H9 (cell line): ENCODE measurements at places on chromosomes 13 and 19. TPM values are rescaled to one million over a fixed set of nuclear protein-coding genes. Genes with fewer than 3 reads are reported as not detected.

DNA sequence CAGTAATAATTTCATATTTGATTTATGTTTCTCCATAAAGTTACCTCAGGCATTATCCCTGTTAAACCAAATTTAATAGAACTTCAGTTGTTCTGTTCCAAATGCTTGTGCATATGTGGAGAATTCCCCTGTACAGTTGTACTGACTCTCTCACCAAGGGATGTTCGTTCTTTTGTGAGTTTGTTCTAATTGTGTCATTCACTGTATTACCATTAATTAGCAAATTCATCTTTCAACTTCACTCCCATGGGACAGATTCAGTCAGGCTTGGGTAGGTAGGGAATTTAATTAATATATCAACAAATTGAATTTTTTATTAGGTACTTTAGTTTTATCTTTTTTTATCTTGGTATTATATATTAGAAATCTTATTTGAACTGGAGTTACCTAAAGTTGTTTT is 265.4 kb downstream of the DCT start:
- DNase-seq = no peak

GRCh38 chr19:8884416-8884815 is 52.2 kb downstream of the MBD3L1 start:
- no peak for DNase-seq

DNA sequence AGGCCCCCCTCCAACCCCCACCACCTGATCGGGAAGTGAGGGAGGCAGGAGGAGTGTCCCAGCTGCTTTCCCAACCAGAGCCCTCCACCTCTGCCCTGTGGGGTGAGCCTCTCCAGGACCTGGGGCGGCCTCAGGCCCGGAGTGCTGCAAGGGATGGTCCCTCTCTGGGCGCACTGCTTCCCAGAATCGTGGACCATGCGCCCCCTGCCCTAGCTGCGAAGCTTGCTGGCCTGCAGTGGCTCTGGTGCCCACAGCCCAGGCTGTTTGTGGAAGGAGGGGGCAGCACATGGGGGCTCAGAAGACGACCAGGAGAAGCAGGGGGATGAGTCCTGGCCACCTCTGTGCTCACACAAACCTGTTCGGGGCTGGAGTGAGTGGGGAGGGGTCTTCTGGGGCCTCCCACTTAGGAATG is 33.6 kb downstream of the CEBPG start:
- DNase-seq = no peak

DNA sequence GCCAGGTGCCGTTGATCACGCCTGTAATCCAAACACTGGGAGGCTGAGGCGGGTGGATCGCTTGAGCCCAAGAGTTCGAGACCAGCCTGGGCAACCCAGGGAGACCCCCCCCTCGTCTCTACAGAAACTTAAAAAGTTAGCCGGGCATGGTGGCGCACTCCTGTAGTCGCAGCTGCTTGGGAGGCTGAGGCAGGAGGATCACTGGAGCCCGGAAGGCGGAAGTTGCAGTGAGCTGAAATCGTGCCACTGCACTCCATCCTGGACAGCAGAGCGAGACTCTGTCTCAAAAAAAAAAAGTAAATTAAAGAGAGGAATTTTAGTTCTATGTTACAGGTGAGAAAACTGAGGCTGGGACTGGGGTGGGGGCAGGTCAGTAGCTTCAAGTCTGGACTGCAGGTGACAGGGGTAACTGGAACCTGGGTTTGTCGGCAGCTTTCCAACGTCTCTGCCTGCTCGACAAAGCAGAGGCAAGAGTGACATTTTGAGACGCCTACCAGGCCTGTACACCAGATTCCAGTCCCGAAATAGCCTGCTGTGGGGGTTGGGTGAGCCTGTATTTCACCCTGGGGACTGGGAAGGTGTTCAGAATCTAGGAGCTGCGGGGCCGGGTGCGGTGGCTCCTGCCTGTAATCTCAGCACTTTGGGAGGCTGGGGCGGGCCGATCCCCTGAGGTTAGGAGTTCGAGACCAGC is 1.2 kb downstream of the SELENOW start:
- no peak for DNase-seq

- no peak for DNase-seq
Observed at GRCh38 chr19:49543032-49543431, 15.2 kb downstream of the RCN3 start.

- no peak for DNase-seq
Observed at GRCh38 chr13:78431328-78431727, 172.0 kb downstream of the POU4F1 start.

GRCh38 chr13:114068656-114069318 is 63.6 kb downstream of the RASA3 start:
- no peak for DNase-seq

F10 gene
- total RNA-seq = 1.7 TPM in 2 replicates

WDR87 gene
- total RNA-seq = not detected in 2 replicates

GRCh38 chr13:108266321-108266990 is 3.1 kb upstream of the TNFSF13B start:
- no peak for DNase-seq

DNA sequence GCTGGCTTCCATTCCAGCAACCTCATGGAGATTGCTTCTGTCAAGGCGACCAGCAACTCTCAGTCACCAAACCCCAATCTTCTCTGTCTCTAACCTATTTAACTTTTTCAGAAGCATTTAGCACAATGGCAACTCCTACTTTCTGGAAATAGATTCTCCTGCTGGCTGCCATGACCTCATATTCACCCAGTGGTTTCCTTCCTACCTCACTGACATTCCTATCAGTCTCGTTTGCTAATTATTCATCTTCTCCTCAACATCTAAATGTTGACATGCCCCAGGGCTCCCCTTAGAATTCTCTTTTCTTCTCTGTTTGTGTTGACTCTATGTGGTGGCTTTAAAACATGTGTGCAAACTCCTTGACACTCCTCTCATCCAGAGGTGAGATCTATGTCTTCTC is 106.7 kb downstream of the OLFM4 start:
- DNase-seq = no peak

DNA sequence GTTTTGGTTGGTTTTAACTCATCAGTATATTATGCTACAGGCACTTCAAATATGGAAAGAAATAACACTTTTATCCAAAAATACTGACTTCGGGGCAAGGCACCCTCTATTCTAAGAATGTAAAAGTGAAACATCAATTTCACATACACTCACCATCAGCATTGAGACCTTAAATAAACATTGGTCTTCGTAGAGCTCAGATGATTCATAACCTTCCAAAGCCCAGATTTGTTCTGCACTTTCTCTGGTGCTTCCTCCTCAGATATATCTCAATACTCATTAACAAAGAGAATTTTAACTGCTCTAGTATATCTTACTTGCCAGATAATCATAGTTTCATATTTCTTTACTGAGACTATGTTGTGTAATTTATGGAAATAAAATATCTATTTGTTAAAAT is 794.3 kb downstream of the LIG4 start:
- DNase-seq = no peak

GGN gene
- 1.5 and 2.4 TPM in 2 replicates for total RNA-seq

CPB2 gene
- not detected in 2 replicates for total RNA-seq

GRCh38 chr13:76816394-76816793 is 69.8 kb downstream of the KCTD12 start:
- DNase-seq = no peak

DNA sequence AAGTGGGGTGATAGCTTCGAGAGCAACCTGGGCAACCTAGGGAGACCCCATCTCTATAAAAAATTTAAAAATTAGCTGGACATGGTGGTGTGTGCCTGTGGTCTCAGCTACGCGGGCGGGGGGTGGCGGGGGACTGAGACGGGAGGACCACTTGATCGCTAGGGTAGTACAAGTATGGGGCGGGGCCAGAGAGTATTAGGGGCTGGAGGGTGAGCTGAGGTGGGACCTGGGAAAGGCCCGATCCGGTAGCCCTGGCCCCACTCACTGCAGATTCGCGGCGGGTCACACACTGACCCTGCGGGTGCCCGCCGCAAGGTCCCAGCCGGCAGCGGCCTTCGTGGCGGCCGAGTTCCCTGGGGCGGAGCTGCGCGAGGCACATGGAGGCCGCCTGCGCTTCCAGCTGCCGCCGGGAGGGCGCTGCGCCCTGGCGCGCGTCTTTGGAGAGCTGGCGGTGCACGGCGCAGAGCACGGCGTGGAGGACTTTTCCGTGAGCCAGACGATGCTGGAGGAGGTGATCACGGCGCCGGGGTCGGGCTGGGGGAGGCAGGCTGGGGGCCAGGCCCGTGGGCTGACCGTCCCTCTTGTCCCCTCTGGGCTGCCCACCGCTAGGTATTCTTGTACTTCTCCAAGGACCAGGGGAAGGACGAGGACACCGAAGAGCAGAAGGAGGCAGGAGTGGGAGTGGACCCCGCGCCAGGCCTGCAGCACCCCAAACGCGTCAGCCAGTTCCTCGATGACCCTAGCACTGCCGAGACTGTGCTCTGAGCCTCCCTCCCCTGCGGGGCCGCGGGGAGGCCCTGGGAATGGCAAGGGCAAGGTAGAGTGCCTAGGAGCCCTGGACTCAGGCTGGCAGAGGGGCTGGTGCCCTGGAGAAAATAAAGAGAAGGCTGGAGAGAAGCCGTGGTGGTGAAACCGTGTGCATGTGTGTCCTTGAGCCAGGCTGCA is 2.0 kb upstream of the ARHGAP45 start:
- peak; percentile 81 for DNase-seq

DNA sequence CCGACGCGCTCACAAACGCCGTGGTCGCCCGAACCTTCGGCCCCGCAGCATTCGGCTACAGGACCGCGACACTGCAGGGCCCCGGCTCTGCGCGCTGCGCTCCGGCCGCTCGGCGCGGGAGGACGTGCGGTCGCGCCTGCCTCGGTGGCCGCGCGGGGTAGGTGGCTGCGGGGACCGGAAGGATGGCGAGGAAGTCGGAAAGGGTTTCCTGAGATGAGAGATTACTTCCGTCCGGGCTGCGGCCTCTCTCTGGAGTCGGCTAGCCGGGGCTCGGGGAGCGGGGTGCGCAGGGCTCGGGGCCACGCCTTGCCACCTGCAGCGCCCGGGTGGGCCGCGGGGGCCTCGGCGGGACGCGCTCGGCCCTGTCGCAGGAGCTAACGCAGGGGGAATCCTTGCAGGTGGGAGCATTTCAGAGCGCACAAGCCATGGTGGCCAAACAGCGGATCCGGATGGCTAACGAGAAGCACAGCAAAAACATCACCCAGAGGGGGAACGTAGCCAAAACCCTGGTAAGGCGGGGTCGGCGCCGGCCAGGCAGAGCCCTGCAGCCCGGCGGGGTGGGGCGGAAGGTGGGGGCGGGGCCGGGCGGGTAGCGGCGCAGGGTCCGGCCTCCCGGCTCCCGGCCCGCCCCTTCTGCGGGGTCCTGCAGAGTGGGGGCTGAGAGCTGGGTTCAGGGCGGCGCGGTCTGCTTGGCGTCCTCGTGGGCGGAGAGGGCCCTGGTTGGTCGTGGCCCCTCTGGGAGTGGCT is at the start of gene SERP2:
Gene SERP2, plus strand, starts transcription at position 224 of the 747 bp plus-strand sequence. Its CDS starts 202 bp downstream, at position 426.
- peak; percentile 90 for DNase-seq

- no peak for DNase-seq
Observed at GRCh38 chr13:33639626-33640080, 178.3 kb upstream of the RFC3 start.

EBI3 gene
- total RNA-seq = 1.2 and 1.4 TPM in 2 replicates
